Activated B cell treated with CpG ODN at 0.5 μM for 24 hours (primary cell): ENCODE measurements at places on chromosomes 3 and 15. TPM values are rescaled to one million over a fixed set of nuclear protein-coding genes. Genes with fewer than 3 reads are reported as not detected.

Gene HES1
- 5.0 and 5.9 TPM in 2 replicates for total RNA-seq

Gene HYAL3
- total RNA-seq, result 2.0 and 2.5 TPM in 2 replicates

Gene EXD1
- total RNA-seq, result not detected in 2 replicates

Gene SI
- total RNA-seq, result not detected in 2 replicates

Gene CCR8
- total RNA-seq, result not detected in 2 replicates

Gene LIPC
- total RNA-seq, result not detected in 2 replicates

Gene ALDH1A3
- total RNA-seq, result not detected in 2 replicates

Gene CRYBG3
- total RNA-seq, result 1.5 TPM in 2 replicates

Gene POTEB3
- not detected in 2 replicates for total RNA-seq

Gene PLA2G4F
- not detected in 2 replicates for total RNA-seq

Gene SEMA7A
- 159 and 178 TPM in 2 replicates for total RNA-seq

Gene CHRNB4
- total RNA-seq, result not detected in 2 replicates

Gene CHRD
- not detected in 2 replicates for total RNA-seq

Gene SST
- total RNA-seq, result not detected in 2 replicates

Gene FETUB
- total RNA-seq, result not detected in 2 replicates

Gene PIF1
- 3.3 and 5.5 TPM in 2 replicates for total RNA-seq

Gene RTP1
- not detected in 2 replicates for total RNA-seq

Gene CTXN2
- not detected in 2 replicates for total RNA-seq

Gene KIF15
- 2.4 and 3.1 TPM in 2 replicates for total RNA-seq

Gene TMEM44
- total RNA-seq, result 3.3 and 3.5 TPM in 2 replicates

Gene GPR160
- 63.2 and 65.5 TPM in 2 replicates for total RNA-seq

Gene MB21D2
- total RNA-seq, result 0.09 and 0.15 TPM in 2 replicates

Gene CPLX3
- total RNA-seq, result 0.20 and 0.22 TPM in 2 replicates

Gene CLEC3B
- not detected in 2 replicates for total RNA-seq

Gene LRRC49
- 0.84 and 1.0 TPM in 2 replicates for total RNA-seq

Gene LDHAL6B
- not detected in 2 replicates for total RNA-seq

Gene STT3B
- 62.5 and 66.1 TPM in 2 replicates for total RNA-seq

Gene GOLGA6A
- total RNA-seq, result not detected in 2 replicates

Gene THBS1
- total RNA-seq, result 1.5 and 1.7 TPM in 2 replicates

Gene TBC1D23
- 27.2 and 27.7 TPM in 2 replicates for total RNA-seq

Gene CASR
- total RNA-seq, result 0.02 TPM in 1 of 2 replicates, not detected in the other

Gene GLDN
- not detected in 2 replicates for total RNA-seq

Gene MESD
- 21.4 and 23.8 TPM in 2 replicates for total RNA-seq

Gene DUOX1
- total RNA-seq, result 0.11 and 0.39 TPM in 2 replicates

Gene LRTM1
- not detected in 2 replicates for total RNA-seq

Gene NCEH1
- total RNA-seq, result 4.5 and 4.9 TPM in 2 replicates

Gene TRH
- not detected in 2 replicates for total RNA-seq

Gene CRYGS
- 4.0 and 4.6 TPM in 2 replicates for total RNA-seq

Gene NME9
- not detected in 2 replicates for total RNA-seq

Gene AADACL2
- total RNA-seq, result not detected in 2 replicates

Gene SQOR
- 39.2 and 44.9 TPM in 2 replicates for total RNA-seq

Gene HAUS2
- 18.2 and 20.8 TPM in 2 replicates for total RNA-seq

Gene CHST2
- 11.8 and 12.3 TPM in 2 replicates for total RNA-seq

Gene GOLGA8R
- total RNA-seq, result 1.3 and 2.3 TPM in 2 replicates

Gene BTLA
- 49.8 and 53.2 TPM in 2 replicates for total RNA-seq

Gene PDCD6IP
- total RNA-seq, result 216 and 237 TPM in 2 replicates

Gene CSPG4
- total RNA-seq, result not detected in 2 replicates

Gene ALDH1L1
- not detected in 2 replicates for total RNA-seq
